ENCODE measurements at places on chromosomes 7 and 10.

DNA sequence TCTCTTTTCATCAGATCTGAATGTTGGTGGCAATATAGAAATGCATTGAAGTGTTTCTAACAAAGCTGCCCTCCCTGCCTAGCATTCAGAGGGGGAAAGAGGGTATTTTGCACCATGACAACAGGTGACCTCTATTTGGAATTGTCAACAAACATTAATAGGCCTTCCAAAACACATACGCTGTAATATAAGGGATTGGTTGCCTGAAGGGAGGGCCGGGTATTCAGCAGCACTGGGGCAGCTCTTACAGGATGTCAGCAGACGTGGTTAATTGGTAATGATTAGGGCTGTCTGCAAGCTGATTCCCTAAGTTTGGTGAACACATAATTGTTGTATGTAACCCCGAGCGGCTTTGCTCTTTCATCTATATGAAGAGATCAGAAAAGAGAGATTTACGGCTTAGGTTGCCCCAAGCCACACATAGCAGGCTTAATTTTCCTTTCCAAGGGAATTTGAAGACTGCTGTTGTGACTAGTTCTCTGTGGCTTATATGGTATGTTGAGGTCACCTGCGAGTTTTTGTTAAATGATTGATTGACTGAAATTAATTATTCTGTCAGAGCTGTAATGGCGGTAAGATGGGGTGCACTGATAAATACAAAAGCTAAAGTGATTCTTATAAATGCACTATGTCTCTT, 759.3 kb downstream of the LRMDA start:
- DNase-seq = no peak

GRCh38 chr7:137925091-137925490, 76.8 kb downstream of the CREB3L2 start:
- no peak for DNase-seq

- DNase-seq = no peak
Observed at GRCh38 chr10:87794285-87794684, 23.7 kb downstream of the ATAD1 start.

GRCh38 chr7:418636-419280, 100.9 kb downstream of the PDGFA start:
- DNase-seq = no peak

- no peak for DNase-seq
Observed at GRCh38 chr10:60894786-60895185, 49.2 kb downstream of the RHOBTB1 start.

All from activated effector memory CD4-positive, alpha-beta T cell treated with anti-CD3 and anti-CD28 coated beads, Interleukin-2, amount 50 U/mL, for 16 hours (primary cell).